Activated T-cell treated with anti-CD3 and anti-CD28 coated beads, Interleukin-2, amount 50 U/mL, for 24 hours (primary cell): ENCODE measurements at places on chromosomes 4 and X.

- DNase-seq, result no peak
Observed at GRCh38 chrX:34238896-34239295, 106.8 kb upstream of the FAM47A start.

DNA sequence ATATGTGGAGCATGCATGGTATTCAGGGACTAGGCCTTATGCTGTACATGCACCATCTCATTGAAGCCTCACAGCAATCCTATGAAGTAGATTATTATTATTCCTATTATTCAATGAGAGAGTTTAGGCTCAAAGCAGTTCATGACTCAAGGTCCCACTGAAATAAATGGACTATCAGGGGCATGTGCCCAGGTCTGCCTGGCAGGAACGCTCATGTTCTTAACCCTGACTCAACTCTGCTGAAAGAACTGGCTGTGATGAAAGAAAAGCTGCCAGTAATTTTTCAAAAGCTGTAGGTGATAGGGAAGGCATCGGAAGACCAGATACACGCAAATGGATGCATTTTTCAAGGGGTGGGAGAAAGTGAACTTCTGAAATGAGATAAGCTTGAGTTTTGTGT is 243.4 kb downstream of the PTTG2 start:
- no peak for DNase-seq

GRCh38 chr4:5660185-5660584 is 48.2 kb downstream of the EVC2 start:
- no peak for DNase-seq

DNA sequence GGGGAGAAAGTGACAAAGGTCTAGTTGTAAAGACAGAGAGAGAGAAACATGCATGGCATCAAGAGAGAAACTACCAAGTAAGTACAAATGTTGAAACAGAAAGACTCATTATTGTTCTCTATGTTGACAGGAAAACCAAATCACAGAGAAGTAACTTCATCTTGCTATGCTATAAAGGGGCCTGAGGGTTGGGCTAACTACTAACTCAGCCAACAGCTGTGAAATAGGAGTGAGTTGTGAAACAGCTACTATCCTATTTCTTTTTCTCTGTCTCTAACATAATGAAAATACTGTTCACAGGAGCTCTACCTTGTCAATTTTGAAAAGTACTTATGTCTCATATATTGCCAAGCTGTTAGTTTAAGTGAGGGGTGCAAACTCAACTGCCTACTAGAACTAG is 65.0 kb downstream of the MTMR8 start:
- no peak for DNase-seq

DNA sequence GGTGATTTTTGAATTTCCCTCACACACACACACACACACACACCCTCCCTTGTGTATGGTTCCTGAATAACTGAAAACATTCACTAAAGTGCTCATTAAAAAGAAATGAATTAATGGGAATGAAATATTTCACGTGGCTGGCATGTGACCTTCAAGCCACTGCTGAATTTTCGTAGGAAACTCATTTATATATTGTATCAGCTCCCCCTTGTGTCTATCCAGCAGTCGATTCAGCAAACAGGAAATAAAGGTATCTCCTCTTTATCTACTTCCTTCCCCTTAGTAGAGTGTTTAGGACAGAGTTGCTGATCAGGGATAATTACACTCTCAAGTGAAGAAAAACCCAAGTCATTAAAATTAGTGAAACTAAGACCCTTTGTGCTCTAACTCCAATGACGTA is 912.6 kb upstream of the LCORL start:
- no peak for DNase-seq

DNA sequence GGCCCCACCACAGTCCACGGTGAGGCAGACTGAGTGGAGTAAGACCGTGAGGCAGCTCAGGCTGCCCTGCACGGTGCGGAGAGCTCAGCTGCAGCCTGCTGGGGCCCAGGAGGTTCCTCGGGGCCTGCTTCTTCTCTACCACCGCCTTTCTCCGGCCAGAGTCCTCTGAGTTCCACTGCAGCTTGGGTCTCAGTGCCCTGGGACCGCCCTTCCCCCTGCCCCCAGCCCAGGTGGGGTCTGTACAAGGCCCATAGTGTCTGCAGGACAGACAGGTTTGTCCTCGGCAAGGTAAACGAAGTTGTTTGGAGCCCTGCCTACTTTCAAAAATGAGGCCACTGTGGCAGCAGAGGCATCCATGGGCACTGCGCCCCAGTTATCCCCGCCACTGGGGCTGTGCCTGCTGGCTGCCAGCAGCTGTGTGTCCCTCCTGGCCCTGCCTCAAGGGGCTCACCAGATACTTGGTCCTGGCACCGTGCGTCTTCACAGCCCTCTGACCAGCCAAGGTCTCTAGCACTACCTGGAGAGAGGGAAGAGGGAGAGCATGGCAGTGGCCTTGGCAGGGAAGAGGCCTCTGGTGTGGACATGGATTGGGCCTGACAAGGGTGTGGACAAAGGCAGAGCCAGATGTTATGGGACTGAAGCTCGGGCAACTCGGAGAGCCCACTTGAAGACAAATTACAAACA is 4.0 kb downstream of the IRAK1 start:
- DNase-seq, result no peak

GRCh38 chr4:620851-621261 is 4.5 kb upstream of the PDE6B start:
- DNase-seq, result peak; percentile 8

- no peak for DNase-seq
Observed at GRCh38 chrX:13622401-13622964, 30.5 kb upstream of the TCEANC start.

DNA sequence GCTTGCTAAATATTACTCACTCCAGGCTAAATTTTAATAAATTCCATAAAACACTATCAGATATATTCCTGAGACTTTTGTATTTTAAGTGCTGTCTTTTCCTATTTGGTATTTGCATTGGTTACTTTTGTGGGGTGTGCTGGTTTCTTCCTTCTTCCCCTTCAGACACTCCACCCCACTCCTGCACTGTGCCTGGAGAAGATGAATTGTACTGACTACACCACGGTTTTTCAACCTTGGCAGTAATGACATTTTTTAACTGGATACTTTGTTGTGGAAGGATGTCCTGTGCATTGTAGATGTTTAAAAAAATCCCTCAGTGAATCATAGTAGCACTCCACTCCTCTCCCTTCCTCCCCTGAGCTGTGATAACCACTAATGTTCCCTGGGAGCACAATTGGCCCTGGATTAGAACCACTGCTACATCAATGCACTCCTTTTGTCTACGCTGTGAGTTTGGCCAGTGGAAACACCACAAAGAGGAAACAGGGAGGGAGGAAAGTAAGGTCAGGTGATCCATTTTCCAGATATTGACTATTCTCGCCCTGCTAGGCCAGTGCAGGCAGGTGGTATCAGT is 36.3 kb downstream of the SNCA start:
- DNase-seq, result no peak

- no peak for DNase-seq
Observed at GRCh38 chr4:109978704-109979454, 66.2 kb downstream of the EGF start.

DNA sequence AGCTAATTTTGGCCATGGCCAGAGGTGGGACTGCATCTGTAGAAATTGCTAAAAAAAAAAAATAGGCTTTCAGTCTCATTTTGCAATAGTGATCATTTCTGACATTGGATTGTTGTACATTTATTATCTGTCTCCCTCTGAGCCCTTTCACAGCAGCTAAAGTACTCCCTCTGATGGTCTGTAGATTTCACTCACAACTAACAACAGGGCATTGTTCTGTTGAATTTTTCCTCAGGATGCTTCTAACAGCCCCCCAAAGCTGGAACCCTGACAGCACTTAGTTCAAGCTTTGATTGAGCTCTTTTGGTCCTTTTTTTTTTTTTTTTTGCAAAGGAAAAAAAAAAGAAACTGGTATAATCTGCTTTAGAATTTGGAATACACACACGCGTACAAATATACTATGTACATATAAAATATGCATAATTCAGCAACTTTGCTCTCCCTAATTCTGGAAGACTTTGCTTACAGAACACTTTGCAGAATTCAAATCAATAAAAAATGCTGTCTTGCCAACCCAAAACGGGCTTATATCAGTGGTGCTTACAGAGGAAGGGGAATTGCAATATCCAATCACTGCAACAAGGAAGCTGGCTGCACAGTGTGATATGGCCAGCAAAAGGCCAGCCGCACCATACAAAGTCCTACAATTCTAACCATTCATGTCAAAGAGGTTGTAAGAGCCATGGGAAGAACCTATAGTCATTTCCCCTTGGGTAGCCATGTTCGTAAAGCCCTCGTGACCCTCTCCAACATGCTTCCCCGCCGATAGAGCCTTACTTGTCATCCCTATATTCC is 406.4 kb downstream of the SMARCA1 start:
- no peak for DNase-seq

DNA sequence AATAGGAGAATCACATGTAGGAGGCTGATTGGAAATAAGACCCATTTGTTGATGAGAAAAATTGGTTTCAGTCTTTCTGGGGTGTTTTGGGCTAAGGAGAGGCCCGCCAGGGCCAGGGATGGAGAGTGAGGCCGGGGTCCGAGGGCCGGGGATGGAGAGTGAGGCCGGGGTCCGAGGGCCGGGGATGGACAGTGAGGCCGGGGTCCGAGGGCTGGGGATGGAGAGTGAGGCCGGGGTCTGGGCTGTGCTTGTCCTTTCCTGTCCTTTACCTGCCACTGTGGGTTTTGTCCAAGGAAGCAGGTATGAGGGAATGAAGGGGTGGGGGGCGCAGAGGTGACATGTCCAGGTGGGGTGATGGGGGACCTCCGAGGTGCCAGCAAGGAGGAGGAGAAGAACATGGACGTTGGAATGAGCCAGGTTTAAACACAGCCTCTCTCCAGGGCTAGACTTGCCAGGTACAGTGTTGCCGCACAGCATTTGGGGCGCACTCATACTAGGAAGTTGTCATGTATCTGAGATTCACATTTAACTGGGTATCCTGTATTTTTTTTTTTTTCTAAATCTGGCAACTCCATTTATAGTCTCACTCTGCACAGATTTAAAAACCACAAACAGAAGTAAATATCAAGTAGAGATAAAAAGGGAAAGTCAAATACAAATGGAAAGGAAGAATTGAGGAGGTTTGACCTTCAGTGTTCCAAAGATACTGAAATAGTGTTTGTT is 8.8 kb downstream of the RGS12 start:
- peak; percentile 27 for DNase-seq

DNA sequence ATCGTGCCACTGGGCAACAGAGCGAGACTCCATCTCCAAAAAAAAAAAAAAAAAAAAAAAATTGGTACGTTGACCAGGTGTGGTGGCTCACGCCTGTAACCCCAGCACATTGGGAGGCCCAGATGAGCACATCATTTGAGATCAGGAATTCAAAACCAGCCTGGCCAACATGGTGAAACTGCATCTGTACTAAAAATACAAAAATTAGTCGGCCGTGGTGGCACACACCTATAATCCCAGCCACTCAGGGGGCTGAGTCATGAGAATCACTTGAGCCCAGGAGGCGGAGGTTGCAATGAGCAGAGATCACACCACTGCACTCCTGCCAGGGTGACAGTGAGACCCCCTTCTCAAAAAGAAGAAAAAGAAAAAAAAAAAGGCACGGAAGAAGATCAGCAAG is 24.5 kb downstream of the RBMX start:
- DNase-seq, result no peak

GRCh38 chrX:1899841-1900240 is 285.0 kb downstream of the ASMT start:
- DNase-seq, result no peak

GRCh38 chr4:129622566-129622965 is 526.6 kb downstream of the C4orf33 start:
- DNase-seq, result no peak

- no peak for DNase-seq
Observed at GRCh38 chr4:20265726-20266125, 14.0 kb downstream of the SLIT2 start.

GRCh38 chr4:56843421-56843899 is 22.0 kb upstream of the SPINK2 start:
- DNase-seq, result no peak

DNA sequence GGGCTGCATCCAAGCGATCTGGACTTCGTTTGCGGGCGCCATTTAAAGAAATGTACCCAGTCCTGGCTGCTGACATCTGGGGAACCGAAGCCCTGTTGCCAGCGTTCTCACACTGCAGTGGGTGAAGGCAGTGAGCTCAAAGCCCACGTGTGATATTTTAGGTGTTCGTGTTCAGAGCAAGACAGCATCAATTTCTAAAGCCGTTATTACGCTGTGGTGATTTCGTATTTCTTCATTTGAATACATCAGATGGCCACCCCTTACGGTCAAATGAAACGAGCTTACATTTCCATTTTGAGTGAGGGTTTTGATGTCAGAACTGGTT is 376 bp upstream of the C4orf36 start:
- DNase-seq, result no peak

DNA sequence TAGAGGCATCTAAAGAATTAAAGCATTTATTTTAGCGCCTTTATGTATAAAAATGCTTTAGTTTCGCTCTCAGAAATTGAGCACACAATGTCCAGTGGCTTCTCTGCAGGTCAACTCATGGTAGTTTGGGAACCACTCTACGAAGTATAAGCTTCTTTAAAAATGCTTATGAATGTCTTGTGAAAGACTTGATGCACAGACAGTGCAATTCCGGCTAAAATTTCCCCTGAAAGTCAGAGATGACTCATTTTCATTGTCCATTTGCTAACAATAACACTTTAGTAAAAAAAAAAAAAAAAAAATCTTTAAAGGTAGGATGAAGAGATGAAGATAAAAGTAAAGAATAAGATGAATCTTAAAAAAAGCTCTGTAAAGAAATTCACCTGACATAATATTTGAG is 117.2 kb downstream of the PDHA2 start:
- DNase-seq, result no peak

DNA sequence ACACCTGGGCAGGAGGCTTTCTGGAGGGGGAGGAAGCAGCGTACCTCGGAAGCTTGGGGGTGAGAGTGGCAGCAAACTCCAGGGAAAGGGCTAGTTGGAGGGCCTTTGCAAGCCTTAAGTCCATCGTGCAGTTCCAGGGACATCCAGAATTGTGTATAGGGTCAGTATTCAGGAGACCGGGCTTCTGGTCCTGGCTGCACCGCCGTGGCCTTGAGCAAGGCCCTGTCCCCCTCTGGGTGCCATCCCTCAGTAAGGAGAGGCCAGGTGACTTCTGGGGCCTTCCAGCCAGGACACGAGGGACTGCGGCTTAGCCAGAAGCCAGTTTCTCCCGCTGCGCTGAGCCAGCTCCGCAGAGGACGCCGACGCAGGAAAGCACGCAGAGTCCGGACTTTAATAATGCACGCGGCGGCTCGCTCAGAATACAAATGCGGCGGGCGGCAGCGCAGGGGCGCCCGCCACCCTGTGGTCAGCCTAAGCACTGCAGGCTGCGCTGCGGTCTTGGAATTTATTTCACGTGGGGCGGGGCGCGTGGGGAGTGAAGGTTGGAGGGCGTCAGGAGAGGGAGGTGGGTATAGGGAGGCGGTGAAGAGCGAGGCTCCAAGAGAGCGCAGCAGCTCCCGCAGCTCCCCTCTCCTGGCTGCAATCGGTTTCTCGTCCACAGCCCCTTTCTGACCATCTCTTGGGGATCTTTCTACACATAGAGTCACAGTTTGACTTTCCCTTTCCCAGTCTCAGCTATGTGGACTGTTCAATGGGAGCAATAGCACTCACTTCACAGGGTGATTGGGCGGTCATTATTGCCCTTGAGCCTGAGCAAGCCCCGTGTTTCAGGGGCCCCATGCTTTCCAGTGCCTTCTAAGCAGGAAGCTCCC is 94.1 kb upstream of the GPR50 start:
- DNase-seq, result peak; percentile 79

- no peak for DNase-seq
Observed at GRCh38 chr4:2862528-2862927, 18.9 kb downstream of the ADD1 start.
